ENCODE measurements at places on chromosomes 5 and 9.

GRCh38 chr9:112894041-112894440 is 3.4 kb upstream of the SLC46A2 start:
- DNase-seq = no peak

- DNase-seq = no peak
Observed at GRCh38 chr5:134437340-134437846, 25.7 kb upstream of the CDKN2AIPNL start.

GRCh38 chr9:69943148-69943806 is 100.4 kb upstream of the MAMDC2 start:
- DNase-seq = no peak

DNA sequence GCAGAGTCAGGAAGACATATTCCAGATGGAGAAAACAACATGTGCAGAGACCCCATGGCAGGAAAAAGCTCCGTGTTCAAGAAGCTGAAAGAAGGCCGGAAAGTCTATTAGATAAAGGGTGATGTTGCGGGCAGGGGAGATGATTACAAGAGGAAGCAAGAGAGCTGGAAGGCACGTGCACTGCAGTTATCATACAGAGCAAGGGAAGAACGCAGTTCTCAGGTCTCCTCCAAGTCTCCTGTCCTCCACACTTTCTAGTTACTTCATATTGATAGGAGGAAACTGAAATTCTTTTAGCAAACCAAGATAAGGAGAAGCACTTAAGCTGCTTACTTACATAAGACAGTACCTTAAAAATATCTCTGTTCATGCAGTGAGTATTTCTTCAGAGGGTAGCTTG is 58.3 kb upstream of the PLPP6 start:
- DNase-seq = no peak

GRCh38 chr9:131997779-131998178 is 81.9 kb downstream of the MED27 start:
- no peak for DNase-seq

GRCh38 chr9:92378865-92379560 is 25.4 kb downstream of the OGN start:
- no peak for DNase-seq

Data from muscle of back (tissue), 13 donors.